ENCODE measurements at places on chromosomes 6 and 20.
A peak's percentile ranks its signal among the peaks of the same experiment; 100 is the strongest.

- DNase-seq: peak; percentile 45
These were observed 20.1 kb upstream of the MTCL3 start for GRCh38 chr6:127539272-127539671.

DNA sequence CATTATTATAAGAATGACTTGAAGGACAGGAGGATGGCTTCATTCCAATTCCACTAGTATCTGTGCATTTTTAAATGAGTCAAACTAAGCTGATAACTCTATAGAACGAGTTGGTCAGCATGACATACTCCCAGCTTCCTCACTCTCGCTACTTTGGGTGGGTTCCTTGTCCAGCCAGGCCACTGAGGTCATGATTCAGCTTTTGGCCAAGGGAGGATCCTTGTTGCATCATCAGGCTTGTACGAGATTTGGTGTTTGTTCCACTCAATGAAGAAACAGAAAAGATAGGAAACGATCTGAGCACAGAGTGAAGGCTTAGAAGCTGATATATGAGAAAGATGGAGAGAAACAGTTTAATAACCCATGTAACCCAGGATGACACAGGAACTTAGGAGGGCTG is 19.8 kb downstream of the NEDD9 start:
- no peak for DNase-seq

GRCh38 chr6:131003488-131004386 is 59.3 kb downstream of the EPB41L2 start:
- no peak for DNase-seq

DNA sequence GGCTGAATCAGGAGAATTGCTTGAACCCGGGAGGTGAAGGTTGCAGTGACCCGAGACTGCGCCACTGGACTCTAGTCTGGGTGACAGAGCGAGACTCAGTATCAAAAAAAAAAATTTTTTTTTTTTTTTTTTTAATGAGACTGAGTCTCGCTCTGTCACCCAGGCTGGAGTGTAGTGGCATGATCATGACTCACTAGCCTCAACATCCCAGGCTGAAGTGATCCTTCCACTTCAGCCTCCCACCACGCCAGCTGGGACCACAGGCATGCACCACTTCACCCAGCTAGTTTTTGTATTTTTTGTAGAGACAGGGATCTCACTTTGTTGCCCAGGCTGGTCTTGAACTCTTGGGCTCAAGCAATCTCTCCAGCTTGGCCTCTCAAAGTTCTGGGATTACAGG is 53.3 kb downstream of the MYO6 start:
- DNase-seq: no peak

GRCh38 chr20:59948828-59949720 is 8.9 kb downstream of the FAM217B start:
- DNase-seq: peak; percentile 80

GRCh38 chr20:35001596-35002362 is 46.1 kb downstream of the MYH7B start:
- DNase-seq: no peak

GRCh38 chr6:140058863-140059262 is 684.4 kb upstream of the CITED2 start:
- no peak for DNase-seq

DNA sequence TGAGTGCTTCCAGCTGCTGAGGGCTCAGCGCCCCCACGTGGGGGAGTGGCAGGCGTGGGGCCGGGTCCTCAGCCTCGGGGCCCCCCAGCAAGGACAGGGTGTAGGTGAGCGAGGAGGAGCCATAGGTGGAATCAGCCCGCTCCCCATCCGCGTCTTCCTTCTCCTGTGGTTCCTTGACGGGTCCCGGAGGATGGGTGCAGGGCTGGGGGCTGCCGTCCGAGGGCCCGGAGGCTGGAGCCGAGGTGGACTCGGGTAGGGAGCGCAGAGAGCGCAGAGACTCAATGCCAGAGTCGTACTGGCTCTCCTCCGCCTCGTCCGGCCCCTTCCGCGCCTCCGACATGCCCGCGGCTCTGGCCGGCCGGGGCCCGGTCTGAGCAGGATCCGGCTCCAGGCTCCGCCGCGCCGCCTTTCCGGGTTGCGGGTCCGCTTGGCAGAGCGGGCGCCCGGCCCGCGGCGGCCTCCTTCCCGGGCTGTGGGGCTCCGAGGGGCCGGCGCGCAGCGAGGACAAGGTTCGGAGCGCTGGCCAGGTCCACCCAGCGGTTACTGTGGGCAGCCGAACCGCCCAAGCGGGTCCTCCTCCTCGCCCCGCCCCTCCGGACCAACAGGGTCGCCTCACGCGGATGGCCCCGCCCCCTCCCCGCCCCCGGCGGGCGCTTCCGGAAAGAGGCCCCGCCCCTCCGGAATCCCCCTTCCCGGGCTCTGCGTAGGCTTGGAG is at the start of gene NFKBIE:
Gene NFKBIE (minus strand): TSS at position 545 of the 715 bp plus-strand sequence. CDS start 205 bp downstream, at position 340.
- DNase-seq: peak; percentile 95

- peak; percentile 87 for DNase-seq
These were observed 104.6 kb upstream of the EXOC2 start for GRCh38 chr6:797479-798077.

GRCh38 chr20:18388860-18389259 is 78.0 kb downstream of the DZANK1 start:
- no peak for DNase-seq

DNA sequence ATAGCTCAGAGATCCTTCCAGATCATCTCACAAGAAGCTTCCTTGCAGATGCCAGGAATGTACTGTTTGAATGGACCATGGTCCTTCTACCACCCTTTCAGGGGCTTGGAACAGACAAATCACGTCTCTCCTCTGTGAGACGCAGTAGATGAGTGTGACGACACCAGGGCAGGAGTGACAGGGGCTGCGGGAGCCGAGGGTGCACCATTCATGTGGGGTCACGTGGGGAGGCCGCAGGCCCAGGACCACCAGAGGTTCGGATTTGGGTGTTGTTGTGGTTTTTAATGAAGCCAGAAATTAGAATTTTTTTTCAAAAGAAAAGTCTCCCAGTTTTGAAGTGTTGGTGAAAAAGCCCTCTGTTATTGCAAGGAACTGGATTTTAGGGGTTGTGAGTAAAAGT is 79.2 kb downstream of the PREX1 start:
- no peak for DNase-seq

GRCh38 chr6:169034516-169035167 is 219.0 kb downstream of the THBS2 start:
- no peak for DNase-seq

DNA sequence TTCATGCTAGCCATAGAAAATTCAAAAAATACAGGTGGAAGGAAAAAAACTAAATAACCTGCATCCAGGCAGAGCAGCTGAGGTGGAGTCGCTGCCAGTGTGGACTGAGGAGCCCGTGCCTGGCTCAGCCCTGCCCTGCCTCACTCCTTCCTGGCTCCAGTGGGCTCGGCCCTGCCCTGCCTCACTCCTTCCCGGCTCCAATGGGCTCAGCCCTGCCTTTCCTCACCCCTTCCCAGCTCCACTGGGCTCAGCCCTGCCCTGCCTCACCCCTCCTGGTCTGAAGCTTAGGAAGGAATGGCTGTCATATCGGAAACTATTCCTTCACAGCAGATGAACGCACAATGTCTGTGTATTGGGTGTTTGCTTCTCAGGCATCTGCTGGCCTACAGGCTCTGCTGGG is 142.1 kb downstream of the SMOC2 start:
- no peak for DNase-seq

GRCh38 chr6:1424306-1424927 is 35.0 kb downstream of the FOXF2 start:
- peak; percentile 17 for DNase-seq

DNA sequence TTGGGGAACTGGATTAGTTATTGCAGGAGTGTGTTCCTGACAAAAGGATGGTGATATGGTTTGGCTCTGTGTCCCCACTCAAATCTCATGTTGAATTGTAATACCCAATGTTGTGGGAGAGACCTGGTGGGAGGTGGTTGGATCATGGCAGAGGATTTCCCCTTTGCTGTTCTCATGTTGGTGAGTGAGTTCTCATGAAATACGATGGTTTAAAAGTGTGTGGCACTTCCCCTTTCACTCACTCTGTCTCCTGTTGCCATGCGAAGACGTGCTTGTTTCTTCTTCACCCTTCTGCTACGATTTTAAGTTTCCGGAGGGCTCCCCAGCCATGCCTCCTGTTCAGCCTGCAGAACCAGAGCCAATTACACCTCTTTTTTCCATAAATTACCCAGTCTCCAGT is 16.2 kb upstream of the TREM1 start:
- no peak for DNase-seq

- no peak for DNase-seq
These were observed 87.8 kb upstream of the CENPW start for GRCh38 chr6:126252154-126252553.

DNA sequence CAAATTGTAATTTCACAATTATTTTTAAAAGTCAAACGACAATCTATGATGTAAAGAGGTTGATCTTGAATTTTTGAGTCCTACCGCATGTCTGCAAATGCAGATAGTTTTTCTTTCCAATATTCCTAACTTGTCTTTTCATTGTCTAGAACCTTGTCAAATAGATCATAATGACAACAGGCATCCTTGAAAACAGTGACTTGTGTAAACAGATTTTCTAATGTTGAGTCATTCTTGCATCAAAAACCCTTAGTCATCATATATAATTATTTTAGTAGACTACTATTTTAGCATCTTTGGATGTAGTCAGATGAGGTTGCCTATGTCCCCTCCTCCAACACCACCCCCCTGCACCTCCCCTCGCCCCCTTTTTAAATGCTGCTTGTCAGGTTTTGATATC is 43.8 kb downstream of the BMP6 start:
- DNase-seq: no peak

DNA sequence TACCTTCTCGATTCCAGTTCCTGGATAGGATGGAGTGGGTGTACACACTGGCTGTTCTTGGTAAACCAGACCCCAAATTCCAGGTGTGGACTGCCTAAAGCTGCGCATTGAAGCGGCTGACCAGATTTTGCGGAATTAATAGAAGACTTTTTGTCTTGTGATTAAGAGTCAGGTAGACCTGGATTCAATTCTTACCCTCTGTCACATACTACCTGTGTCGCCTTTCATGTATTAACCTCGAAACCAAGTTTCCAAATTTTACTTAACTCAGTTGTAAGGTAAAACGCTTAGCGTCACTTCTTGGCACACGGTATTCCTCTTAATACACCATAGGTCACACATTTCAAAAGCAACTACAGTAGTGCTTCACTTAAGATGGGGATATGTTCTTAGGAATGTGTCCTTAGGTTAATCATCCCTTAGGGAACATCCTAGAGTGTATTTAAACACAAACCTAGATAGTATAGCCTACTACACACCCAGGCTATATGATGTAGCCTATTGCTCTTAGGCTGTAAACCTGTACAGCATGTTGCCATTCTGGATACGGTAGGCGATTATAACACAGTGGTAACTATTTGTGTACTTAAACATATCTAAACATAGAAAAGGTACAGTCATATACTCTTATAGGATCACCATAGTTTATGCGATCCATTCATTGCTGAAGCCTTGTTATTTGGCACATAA is 733 bp upstream of the GOPC start:
- DNase-seq: no peak

DNA sequence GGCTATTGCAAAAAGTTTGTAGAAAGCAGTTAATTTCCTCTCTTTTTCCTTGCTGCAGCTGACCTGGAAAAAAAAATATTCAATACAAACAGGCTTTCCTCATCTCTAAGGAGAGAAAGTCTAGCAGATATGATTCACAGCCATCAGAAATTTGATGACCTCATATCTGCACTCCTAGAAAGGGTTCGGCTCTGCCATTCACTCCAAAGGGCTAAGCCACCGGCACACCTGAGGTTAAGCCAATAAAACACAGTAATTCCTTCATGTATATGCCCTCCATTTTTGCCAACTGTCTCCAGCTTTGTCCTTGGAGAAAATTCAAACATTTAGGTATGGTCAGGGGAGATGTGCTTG is 18.7 kb upstream of the LY86 start:
- no peak for DNase-seq

DNA sequence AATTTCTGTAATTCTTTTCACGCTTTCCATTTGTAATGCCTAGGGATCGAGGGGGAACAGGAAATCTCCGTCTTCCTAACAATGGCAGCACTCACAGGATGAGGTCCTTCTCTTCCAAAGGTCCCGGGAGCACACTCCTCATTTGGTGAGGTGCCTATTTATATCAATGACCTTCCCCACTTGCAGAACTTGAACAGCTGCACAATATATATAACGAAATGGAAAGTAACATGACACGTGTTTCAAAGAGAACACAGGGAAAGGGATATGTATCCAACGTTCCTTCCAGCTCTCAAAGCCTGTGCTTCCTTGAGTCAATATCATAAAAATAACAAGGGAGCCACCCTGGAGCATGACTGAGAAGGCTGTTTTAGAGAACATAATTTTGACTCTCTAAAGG is 78.6 kb upstream of the RBM24 start:
- DNase-seq: no peak

- DNase-seq: no peak
These were observed 18.4 kb downstream of the UBE2V1 start for GRCh38 chr20:50094522-50094921.

DNA sequence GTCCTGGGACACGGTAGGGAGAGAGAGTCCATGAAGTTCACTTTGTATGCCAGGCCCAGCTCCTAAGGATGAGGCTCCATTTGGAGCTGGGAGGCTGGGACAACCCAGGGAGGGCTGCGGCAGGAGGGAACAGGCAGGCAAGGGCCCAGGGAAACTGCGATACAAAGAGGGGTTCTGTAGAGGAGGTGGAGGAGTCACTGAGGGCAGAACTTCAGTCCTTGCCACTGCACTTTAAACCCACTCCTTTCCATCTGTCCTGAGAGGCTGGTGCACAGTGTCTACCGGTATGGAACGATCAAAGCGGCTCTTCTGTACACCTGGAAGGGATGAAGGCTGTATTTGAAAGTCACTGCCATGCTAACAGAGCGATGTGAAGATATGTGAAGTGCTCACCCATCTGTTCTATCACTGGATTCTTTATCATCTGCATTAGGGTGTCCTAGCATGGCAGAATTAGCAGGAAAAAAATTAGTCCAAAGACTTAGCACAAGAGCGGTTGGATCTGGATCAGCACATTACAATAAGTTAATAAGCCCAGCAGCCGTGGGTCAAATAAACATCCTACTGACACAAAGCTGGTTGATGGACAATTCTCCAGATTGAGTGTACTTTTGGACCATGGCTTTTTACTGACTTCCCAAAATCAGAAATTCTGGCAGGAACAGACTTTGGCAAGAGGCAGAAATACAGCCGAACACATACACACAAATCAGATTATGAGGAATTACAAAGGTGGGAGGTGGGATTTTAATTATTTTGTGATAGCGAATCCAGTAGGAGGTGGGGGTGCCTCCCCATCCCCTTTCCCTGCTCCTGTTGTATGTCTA is 20.9 kb upstream of the ZFAND3 start:
- DNase-seq: no peak

DNA sequence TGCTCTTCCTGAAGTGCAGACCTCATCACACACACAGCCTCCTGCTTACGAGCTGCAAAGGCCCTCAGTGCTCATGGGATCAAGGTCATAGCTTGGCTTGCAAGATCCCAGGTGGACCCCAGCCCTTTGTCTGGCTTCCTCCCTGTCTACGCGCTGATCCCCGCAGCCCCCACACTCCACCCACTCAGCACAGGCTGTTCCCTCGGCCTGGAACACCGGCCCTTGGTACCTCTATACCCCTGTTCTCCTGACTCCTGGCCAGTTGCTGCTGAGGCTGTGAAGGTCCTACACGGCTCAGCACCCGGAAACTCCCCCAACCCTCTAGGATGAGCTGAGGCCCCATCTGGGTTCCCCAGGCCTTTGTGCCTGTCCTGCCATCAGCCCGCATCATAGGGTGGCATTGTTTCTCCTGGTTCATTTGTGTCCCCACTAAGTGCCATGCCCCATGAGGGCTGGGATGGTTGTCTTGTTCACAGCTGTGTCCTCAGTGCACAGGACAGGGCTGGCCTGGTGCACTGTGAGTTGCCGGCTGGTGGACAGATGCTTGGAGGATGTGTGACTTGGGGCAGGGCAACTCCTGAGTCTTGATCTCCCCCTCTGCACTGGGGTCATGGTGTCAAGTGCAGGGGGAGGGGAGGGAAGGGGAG is 57.0 kb downstream of the ADNP start:
- DNase-seq: no peak
